ENCODE measurements at places on chromosomes 1 and 21.

DNA sequence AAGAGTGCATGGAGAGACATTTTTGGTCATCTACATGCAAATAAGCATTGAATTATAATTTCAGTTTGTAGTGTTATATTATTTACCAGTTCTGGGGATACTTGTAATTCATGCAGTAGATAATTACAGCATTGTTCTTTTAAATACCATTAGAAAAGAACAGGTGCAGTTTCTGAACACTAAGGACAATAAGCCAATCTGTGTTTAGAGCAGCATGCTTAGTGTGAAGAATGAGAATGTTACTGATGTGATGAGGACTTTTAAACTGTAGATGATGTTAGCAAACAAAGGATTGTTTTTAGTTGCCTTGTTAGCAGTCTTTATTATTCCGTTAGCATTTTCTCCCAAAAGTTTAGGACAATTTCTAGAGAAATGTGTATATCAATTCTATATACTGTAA, 348.3 kb downstream of the BRINP3 start:
- DNase-seq, result no peak

DNA sequence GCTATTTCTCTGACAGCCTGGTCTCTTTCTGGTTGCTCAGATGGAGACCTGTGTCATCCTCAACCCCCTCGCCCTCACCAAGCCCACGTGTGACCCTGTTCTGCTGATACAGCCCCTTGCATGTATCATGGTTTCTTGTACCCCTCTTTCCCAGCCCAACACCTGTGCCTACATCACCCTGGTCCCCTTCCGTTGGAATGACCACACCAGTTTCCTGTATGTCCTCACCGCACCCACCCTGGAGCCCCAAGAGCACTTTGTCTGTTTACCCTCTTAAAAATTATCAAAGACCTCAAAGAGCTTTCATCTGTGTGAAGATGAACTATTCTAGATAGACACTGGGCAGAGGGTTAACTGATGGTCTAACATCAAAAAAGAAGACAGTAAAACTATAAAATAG, 179.5 kb downstream of the GALNT2 start:
- no peak for DNase-seq

DNA sequence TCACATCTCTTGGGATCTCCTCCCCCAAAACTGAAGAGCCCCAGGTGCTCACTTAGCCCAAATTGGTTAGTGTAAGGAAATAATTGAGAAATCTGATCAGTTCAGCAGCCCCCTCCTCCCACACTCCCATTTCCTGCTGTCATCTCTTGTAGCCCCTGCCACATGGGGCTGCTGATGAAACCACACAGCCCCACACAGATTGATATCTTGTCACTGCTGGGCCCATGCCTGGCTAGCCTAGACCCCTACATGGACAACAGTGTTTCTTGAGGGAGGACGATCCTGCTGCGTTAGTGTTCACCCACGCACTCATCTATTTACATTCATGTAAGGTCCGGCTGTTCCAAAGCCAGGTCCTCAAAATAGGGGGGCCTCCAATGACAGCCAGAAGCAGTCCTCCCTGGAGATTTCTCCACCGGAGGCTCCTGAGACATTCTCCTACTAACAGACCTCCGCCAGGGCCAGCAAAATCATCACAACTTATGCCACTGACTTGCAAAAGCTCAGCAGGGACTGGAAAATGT, 23.9 kb upstream of the RXRG start:
- DNase-seq, result no peak

GRCh38 chr1:15180189-15180588, 26.6 kb downstream of the TMEM51 start:
- DNase-seq, result no peak

DNA sequence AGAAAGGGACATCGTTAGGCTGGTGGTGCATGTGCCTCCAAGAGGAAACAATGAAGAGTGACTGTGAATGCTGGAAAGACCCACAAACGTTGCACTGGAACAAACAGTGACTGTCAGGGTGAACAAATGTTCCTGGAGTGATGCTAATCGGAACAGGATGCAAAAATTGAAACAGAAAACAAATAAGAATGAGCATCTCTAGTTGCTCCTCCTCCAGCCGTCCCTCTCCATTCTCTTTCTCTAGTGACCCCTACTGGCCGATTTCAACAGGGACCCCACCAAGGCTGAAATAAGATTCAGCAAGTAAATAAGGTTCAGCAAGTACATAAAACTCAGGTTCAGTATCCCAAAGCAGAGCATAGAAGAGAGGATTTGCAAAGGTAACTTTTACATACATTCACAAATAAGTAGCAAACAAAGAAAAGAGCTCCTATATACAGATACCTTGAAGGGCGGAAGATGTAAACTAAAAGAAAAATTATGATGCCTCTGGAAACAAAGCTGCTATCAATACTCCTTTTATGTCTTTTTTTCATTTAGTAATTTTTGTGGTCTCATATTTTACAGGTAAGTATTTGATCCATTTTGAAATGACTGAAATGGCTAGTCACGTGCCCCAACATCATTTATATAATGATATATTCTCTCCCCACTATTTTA, 836.1 kb upstream of the ADAMTS5 start:
- no peak for DNase-seq
